ENCODE measurements at places on chromosomes 2 and 18.

DNA sequence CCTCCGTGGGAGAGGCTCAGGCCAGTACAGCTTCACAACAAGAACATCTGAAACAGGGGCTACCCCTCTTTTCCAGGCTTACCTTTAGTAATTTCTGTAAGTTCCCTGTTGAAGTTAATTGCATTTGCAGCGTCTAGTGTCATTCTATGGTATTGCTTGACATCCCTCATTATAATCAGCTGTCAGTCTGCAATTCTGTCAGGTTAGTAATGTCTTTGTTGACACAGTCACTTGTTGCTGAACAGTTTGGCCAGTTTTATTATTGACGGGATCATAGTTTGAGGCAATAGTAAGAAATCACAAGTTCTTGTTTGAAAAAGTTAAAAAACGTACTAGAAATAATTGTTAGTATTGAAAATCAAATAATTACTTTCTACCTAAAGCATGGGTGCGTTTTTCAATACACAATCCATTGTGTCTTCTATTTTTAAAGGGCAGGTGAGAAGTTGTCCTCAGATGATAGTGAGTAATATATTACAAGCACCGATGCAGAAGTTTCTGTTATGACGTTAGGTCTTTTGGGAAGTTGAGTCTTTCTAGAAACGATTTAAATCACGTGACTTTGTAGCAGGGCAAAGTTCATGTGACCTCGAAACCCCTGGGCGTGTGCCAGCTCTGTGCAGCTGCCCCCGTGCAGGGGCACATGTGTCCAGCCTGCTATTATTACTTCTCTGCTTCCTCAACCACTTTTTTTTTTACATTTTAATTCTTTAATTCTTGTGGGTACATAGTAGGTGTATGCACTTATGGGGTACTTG, 49.5 kb upstream of the MBP start:
- DNase-seq, result no peak

DNA sequence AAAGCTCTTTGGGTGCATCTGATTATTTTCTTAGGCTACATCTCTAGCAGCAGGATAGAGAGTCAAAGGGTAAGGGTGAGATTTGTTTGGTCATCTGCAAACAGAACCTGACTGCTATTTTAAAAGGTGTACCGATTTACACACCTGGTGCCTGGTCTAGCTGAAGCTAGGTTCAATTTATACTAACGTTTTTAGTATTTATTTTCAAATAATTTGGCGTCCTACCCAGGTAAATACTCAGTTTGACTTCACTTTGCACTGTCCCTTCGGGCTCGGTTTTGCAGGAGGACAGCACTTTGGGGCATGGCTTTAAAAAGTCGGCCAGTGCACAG, 683 bp downstream of the PTRHD1 start:
- DNase-seq, result no peak

- no peak for DNase-seq
Measured at GRCh38 chr18:10682368-10682714, 156.5 kb downstream of the NAPG start.

GRCh38 chr2:30867385-30867784, 60.1 kb upstream of the CAPN13 start:
- DNase-seq, result no peak

GRCh38 chr2:189514104-189514503, 66.5 kb downstream of the SLC40A1 start:
- DNase-seq, result no peak

- DNase-seq, result no peak
Measured at GRCh38 chr2:135635212-135635835, 104.0 kb downstream of the R3HDM1 start.

DNA sequence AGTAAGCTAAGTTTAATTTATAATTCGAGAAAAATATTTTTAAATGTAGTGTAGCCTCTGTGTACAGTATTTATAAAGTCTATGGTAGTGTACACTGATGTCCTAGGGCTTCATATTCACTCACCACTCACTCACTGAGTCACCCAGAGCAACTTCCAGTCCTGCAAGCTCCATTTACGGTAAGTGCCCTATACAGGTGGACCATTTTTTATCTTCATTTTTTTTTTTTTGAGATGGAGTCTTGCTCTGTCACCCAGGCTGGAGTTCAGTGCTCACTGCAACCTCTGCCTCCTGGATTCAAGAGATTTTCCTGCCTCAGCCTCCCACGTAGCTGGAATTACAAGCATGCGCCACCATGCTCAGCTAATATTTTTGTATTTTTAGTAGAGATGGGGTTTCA, 104.2 kb downstream of the PDCL3 start:
- no peak for DNase-seq

- DNase-seq, result no peak
Measured at GRCh38 chr2:169172151-169172735, 102.9 kb downstream of the DHRS9 start.

GRCh38 chr2:126638746-126639145, 17.2 kb upstream of the GYPC start:
- DNase-seq, result no peak

- DNase-seq, result no peak
Measured at GRCh38 chr2:201007584-201007998, 44.1 kb upstream of the ORC2 start.

DNA sequence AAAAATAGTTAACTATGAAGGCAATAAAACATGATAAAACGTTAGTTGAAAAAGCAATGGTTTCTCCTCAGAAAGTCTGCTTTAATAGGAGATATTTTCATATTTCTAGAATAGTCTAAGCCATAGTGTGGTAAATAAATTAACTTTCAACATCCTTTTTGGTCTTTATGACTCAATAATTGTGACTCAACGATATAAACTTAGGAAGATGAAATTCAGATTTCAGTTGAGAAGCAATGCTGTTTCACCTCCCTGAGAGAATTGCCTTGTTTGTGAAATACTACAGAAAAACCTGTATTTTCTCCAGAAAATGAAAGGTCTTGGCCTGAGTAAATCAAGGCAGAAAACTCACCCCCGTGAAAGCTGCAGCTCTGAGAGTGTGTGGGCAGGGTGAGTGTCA, 166.9 kb downstream of the ETAA1 start:
- DNase-seq, result no peak

- DNase-seq, result no peak
Measured at GRCh38 chr2:162127422-162127821, 24.6 kb downstream of the GCG start.

DNA sequence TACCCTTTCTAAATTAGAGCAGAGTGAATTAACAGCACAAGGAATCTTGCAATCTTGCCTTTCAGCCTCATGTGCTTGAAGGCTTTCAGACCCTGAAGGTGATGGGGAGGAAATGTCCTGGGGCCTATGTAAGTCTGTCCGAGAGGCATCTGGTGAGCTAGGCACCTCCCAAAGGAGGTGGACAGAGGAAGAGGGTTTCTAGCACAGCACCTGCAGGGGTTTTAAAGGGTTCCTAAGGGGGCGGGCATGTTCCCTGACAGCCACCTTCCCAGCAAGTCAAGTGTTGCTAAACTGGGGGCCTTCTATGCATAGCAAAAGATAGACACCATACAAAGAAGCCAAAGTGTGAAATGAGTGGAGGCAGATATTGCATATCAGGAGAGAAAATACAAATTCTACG, 88.5 kb downstream of the CDH2 start:
- DNase-seq, result no peak

- no peak for DNase-seq
Measured at GRCh38 chr2:203418271-203418670, 90.1 kb downstream of the ABI2 start.

GRCh38 chr2:147327613-147328012, 517.2 kb upstream of the ACVR2A start:
- no peak for DNase-seq

GRCh38 chr2:64400733-64401528, 53.0 kb upstream of the LGALSL start:
- no peak for DNase-seq

- no peak for DNase-seq
Measured at GRCh38 chr2:126916744-126917143, 18.1 kb downstream of the TEX51 start.

DNA sequence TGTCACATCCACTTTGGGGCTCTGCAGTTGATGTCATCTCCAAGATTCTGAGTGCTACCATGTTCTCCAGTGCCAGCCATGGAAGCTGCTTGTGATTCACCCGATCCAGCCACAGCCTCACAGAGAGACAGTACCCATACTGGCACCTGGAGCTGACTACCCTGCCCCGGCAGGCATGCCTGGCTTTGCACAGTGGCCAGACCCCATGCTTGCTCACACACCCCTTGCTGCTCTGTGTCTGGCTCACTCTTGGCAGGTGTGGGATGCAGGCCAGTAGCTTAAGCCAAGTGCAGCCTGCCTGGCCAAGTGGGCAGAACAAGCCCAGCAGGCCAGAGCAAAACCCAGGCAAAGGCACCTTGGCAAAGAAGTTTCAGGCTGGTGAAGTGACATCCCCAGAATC, 828.4 kb upstream of the VRK2 start:
- no peak for DNase-seq

- DNase-seq, result no peak
Measured at GRCh38 chr2:152067823-152068222, 31.0 kb downstream of the CACNB4 start.

DNA sequence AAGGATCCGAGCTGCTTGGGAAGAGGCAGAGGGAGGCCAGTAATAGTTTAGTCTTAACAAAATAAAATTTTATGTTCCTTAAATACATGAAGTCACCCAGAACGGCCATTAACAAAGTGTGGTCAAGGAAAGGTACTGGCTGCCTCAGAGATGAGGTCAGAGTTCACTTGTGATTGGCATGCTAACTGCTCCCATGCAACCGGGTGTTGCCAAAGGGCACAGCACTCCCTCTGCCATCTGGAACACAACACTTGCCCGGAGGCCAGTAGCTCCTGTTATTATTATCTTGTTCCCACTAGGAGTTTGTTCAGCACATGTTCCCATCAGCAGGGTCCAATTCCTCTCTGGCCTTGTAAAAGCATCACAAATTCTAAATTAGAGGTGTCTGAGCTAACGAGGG, 207.0 kb downstream of the CYP26B1 start:
- DNase-seq, result no peak

GRCh38 chr2:120641366-120641771, 94.3 kb upstream of the GLI2 start:
- no peak for DNase-seq

DNA sequence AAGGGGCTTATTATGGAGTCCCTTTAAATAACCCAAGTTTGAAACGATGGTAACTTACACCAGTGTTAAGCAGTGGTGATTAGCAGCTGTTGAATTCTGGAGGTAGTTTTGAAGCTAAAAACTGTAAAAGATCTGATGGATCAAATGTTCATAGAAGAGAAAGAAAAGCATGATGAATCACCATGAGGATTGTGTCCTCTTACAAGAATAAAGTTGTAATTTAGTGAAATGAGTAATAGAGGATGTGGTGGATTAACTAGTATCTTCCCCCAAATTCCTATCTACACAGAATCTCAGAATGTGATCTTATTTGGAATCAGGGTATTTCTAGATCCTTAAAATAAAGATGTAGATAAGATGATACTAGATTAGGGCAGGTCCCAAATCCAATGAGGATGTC, 1138.2 kb upstream of the TMEFF2 start:
- no peak for DNase-seq

GRCh38 chr2:64751286-64752260, 97.9 kb upstream of the SERTAD2 start:
- DNase-seq, result peak; percentile 100

DNA sequence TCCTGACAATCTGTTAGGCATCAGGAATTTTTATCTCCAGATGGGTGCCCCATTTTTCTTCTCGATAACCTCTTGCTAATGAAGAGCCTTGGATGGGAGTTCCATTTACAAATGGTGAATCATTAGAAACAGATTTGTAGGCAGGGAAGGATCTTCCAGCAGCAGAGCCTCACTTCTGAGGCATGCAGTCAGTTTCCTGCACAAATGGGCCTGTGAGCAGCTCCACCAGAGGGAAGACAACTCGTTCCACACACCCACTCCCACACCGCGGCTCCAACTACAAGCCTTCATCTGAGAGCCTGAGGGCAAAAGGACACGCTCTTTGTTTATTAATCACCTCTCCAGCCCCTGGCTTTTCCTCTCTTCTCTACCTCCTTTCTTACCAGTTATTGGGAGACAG, 108.5 kb downstream of the CTAGE1 start:
- no peak for DNase-seq

DNA sequence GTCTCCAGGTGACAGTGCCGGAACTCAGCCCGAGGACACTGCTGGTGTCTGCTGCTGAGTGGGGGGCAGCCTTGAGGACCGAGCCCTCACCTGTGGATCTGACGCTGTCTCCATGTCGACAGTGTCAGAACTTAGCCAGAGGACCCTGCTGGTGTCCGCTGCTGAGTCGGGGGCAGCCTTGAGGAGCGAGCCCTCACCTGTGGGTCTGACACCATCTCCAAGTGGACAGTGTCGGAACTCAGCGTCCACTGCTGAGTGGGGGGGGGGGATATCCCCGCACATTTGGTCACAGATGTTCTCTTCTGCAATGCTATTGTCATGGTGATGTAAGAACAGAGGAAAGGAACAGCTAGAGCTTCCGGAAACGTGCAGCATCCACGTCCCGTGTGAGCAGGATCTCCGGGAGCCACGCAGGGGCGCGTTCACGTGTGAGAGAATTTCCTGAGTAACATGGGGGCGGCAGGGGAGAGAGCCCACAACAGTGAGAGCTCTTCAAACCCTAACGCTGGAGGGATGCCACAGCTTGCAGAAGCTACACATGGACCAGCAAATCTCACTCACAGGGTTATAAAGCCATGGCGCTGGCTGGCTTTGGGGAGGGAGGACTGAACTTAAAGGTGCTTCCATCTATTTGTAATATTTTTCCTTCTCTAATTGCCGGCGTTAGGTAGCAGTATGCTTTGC, 250.7 kb upstream of the SALL3 start:
- DNase-seq, result no peak

- no peak for DNase-seq
Measured at GRCh38 chr2:154941379-154941778, 242.9 kb downstream of the KCNJ3 start.

DNA sequence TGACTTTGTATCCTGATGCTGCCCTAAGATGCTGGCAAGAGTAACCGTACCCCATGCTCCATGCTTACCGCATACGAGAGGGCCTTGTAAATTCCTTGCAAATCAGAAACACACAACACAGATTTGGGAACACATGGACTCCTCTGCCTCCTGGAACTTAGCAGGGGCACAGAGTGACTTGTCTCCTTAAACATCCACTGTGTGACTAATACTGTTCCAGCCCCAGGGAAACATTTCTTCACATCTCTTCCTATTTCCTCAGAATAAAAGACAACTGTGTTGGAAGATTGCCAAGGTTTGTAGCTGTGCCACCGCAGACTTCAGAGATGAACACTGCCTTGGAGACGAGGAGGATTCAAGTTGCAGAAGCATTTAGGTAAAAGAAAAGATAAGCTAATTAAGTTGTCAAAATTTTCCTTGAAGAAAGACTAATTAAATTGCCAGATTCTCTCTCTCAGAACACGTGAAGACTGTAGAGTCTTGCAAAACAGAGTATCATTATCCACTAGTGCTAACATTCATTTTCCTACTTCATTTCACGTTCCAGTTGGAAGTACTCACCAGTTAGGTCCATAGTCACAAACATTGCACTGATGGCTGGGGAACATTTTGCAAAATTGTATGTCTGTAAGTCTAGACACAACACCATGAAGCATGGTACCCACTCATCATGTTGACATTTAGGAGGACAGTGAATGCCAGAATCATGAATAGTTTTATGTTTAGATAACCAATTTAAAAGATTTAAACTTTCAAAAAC, 188.8 kb downstream of the TSN start:
- no peak for DNase-seq

Measured in NCI-H345 (cell line).